ENCODE measurements at places on chromosomes 2 and 18. TPM values are rescaled to one million over a fixed set of nuclear protein-coding genes. Genes with fewer than 3 reads are reported as not detected.

DNA sequence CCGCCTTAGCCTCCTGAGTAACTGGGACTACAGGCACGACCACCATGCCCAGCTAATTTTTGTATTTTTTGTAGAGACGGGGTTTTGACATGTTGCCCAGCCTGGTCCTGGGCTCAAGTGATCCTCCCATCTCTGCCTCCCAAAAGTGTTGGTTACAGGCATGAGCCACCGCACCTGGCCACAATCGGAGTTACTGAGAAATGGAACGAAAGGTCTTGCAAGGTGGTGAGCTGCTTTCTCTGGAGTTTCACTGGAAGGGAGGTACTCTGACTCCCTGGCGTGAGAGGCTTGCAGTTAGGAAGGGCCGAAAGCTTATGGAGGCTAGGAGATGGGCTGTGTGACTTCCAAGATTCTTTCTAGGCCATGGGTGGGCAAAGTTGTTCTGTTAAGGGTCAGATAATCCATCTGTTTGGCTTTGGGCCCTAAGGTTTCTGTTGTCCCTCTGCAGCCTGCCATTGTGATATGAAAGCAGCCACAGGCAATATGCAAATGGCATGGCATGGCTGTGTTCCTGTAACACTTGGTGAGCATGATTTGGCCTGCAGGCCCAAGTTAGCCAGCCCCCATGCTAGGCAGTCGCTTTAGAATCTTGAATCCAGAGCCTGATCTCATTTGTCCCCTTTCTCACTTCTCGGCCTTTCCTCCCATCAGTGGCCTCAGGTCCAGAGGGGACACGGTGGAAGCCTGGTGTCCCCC lies 7.9 kb downstream of the EFHD1 start:
- DNase-seq, result no peak

DNA sequence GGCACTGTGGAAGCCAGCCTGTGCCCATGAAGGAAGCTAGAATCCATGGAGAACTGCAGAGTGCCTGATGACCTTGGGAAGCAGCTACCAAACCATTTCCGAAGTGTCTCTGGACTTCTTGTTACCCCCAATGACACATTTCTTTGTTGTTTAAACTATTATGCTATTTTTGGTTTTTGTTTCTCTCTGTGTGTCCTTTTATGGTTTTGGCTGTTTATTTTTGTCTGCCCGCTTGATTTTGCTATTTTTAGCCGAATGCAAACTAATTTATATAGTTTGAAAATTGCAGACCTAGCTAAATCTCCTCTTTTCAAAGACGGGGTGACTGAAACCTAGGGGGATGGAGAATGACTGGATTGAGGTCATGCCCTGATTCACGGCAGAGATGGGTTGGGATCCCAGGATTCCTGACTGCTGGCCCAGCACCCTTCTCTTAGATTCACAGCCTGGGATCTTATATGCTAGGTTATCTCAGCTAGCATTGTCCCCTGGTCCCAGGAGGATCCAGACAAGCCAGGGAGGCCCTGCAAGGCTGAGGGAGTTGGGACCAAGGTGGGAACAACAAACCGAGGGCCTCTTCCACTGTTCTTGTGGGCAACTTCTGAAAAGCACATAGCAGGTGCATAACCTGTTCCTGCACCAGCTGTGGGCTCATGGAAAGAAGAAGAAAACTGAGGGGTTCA lies 116.3 kb upstream of the HAAO start:
- DNase-seq, result no peak

- DNase-seq, result no peak
These were observed 487.2 kb upstream of the RAB12 start for GRCh38 chr18:8121942-8122480.

- peak; percentile 4 for DNase-seq
These were observed 36.2 kb downstream of the HJURP start for GRCh38 chr2:233817995-233818638.

DNA sequence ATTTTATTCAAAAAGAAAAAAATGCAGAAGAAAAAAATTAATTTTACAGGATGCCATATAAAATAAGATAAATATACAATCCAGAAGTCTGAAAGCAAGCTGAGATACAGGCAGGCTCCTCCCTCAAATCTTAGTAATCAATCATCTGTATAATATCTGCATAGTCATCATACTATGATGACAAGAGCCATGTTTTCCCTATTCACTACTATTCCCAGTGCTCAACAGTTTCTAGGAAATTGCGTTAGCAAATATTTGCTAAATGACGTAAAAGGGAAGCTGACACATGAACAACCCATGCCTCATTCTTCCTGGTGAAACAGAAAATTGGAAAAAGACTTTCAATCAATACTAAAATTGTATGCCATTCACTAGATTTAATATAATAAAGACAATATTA lies 793.2 kb downstream of the SUCLG1 start:
- no peak for DNase-seq

DNA sequence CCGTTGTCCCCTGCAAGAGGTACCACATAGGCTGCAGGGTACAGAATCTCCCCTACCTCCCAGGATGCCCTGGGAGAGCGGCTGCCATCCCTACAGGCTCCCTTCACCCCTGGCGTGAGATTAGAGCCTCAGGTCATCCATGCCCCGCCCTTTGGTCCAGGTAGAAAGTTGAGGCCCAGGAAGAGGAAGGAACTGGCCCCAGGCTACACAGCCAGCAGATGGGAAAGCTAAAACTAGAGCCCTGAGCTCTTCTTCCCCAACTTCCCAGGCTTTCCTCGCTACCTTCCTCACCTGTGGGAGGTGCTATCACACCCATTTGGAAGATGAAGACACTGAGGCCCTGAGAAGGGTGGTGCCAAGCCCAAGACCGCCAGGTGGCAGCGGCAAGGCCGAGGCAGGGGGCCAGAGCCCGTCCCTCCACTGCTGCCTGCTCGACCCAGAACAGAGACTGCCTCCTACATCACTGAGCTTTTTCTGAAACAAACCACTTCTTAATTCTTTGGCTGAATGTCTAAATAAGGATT lies 25.8 kb downstream of the CIB4 start:
- no peak for DNase-seq

- DNase-seq, result no peak
These were observed 5.0 kb downstream of the CHST10 start for GRCh38 chr2:100412466-100412865.

DNA sequence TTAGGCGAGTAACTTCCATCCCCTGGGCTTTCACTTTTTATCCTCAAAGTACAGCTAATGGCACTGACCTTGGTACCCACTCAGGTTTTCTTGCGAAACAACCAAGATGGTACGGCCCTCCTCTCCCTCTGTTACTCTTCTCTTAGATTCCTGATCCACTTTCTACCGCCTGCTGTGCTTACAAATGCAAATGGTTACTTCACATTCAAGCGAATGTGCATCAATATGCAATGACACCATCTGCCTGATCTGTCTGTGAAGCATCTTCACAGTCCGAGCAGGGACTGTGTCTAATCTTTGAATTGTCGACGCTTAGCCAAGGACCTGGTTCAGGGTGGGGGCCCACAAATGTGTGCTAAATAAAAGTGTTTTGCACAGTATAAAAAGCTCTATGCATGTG lies 112.2 kb downstream of the TRIB2 start:
- no peak for DNase-seq

- DNase-seq, result no peak
These were observed 34.1 kb downstream of the POLI start for GRCh38 chr18:54303408-54303807.

- DNase-seq, result peak; percentile 49
These were observed 264.0 kb downstream of the MREG start for GRCh38 chr2:215749092-215749957.

GRCh38 chr2:86301711-86302202 lies 35.7 kb downstream of the REEP1 start:
- DNase-seq, result no peak

- peak; percentile 19 for DNase-seq
These were observed 37.6 kb upstream of the SPAG16 start for GRCh38 chr2:213246497-213247281.

- DNase-seq, result no peak
These were observed 336.0 kb upstream of the TNP1 start for GRCh38 chr2:217195658-217196446.

- no peak for DNase-seq
These were observed 46.0 kb downstream of the NPAS2 start for GRCh38 chr2:100865816-100866460.

DNA sequence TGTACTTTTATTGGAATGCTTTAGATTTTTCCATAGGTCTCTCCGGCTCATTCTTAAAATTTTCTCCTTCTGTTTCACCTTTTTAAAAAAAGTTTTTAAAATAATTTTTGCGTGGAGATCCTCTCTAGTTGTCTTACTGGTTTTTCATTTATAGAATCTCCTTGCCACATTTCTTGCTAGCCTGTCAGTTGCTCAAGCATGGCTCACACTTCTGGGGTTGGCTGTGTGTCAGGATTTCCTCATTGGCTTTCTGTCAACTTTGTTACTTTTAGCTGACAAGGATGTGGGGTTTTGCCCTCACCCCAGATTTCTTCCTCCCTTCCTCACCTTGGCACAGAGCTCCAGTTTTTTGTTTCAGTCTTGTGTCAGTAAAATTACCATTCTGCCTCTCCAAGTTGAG lies 124.6 kb downstream of the ZNF407 start:
- no peak for DNase-seq

DNA sequence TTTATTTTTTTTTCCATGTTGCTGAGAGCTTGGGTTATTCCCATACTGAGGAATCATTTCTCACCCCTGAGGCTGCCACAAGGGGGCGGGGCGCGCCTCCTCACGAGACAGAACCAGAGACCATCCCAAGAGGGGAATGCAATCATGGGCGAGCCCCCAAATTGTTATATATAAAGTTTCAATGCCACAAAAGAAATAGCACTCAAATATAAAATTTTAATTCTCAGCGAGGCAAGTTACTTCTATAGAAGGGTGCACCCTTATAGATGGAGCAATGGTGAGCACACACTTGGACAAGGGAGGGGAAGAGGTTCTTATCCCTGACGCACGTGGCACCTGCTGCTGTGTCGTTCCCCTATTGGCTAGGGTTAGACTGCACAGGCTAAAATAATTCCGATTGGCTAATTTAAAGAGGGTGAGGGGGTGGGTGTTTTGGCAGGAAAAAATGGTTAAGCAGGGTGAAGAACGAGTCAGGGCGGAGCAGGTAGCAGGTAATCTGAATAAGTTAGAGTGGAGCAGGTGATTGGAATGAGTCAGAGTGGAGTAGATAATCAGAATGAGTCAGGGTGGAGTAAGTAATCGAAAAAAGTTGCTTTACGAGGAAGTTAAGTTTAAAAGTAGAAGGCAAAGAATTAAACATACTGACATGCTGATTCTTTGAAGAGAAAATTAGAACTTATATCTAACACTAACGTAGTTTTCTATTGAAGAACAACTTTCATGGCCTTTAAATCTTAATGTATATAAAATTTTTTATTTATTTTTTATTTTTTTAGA lies 177.5 kb downstream of the MTCL1 start:
- DNase-seq, result no peak

DNA sequence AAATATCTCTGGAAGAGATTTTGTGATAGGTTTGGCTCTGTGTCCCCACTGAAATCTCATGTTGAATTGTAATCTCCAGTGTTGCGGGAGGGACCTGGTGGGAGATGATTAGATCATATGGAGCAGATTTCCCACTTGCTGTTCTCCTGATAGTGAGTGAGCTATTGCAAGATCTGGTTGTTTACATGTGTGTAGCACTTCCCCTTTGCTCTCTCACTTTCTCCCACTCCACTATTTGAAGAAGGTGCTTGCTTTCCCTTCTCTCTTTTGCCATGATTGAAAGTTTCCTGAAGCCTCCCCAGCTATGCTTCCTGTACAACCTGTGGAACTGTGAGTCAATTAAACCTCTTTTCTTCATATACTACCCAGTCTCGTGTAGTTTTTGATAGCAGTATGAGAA lies 97.0 kb upstream of the FN1 start:
- DNase-seq, result no peak

- no peak for DNase-seq
These were observed 34.3 kb downstream of the INHBB start for GRCh38 chr2:120379916-120380893.

DNA sequence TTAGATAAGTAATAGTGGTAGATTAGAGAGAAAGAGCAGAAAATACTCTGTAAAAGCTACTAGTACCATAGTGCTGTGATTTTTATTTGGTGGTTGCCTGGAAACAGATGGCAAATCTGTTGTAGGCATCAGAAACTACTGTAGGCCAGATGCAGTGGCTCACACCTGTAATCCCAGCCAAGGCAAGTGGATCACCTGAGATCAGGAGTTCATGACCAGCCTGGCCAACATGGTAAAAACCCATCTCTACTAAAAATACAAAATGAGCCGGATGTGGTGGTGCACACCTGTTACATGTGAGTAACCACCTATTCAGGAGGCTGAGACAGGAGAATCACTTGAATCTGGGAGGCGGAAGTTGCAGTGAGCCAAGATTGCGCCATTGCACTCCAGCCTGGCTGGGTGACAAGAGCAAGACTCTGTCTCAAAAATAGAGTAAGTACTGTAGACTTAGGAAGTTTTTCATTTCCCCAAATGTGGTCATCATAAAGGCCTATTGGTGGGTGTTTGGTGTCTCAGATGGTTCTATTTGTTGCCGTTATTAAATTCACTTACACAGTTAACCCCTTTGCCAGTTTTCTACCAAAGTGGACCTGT lies 79.6 kb downstream of the SPTBN1 start:
- no peak for DNase-seq

DNA sequence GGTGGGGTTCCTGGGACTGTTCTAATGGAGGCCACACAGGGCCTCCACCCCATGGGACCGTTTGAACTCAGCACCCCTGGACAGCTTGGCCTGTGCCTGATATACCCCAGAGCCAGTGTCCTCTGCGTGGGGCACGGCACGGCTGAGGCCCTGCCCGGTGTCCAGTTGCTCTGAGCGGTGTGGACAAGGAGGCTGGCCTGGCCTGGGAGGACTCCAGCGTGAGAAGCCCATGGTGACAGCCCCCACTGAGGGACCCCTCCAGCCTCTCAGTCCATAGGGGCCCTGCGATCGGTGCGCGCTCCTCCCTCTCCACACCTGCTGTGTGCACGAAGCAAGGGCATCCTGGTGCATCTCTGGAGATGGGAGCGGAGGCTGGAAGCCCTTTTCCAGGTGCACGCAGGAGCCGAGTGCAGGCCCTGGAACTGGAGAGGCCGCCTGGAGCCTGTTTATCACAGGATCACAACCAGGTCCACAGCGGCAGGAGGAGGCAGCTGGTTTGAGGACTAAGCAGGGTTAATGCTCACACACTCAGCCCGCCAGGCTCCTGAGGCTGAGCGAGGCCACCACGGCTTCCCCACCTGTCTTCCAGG lies 120.2 kb downstream of the PTGR3 start:
- DNase-seq, result no peak

- DNase-seq, result no peak
These were observed 20.4 kb downstream of the CNOT11 start for GRCh38 chr2:101273056-101273455.

- DNase-seq, result peak; percentile 80
These were observed 34.1 kb upstream of the RMDN2 start for GRCh38 chr2:37890893-37891495.

Gene PLGLB2
- 6.2 TPM for total RNA-seq

Gene SERPINB11
- not detected for total RNA-seq

Gene COL4A3
- 0.41 TPM for total RNA-seq

Gene GPR45
- not detected for total RNA-seq

Gene CAPN13
- total RNA-seq, result 42.6 TPM

Gene L3MBTL4
- 0.20 TPM for total RNA-seq

Gene SULT1C4
- not detected for total RNA-seq

Gene QPCT
- total RNA-seq, result 18.4 TPM

Gene CD8B
- total RNA-seq, result not detected

Gene MC4R
- not detected for total RNA-seq

Data from transverse colon (tissue), 4 donors.